ENCODE measurements at places on chromosomes 4 and X.

- DNase-seq, result no peak
Measured at GRCh38 chr4:10007436-10007740, 13.9 kb downstream of the SLC2A9 start.

DNA sequence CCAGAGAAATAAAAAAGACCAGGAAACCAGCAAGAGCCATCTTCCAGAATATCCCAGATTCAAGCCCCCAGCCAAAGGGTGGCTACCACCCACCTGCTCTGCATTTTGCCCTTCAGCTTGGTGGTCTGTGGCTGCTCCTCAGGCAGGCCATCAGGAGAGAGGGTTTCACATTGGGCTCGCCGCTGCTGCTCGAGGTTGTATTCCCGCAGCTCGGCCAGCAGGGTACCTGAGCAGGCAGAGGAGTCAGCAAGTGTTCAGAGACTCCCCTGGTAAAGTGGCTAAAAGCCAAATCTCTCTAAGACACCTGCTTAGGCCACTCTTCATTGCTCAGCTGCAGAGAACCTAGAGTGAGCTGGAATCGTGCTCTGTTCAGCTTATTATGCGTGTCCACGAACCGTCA lies 110.8 kb upstream of the HSD17B10 start:
- no peak for DNase-seq

DNA sequence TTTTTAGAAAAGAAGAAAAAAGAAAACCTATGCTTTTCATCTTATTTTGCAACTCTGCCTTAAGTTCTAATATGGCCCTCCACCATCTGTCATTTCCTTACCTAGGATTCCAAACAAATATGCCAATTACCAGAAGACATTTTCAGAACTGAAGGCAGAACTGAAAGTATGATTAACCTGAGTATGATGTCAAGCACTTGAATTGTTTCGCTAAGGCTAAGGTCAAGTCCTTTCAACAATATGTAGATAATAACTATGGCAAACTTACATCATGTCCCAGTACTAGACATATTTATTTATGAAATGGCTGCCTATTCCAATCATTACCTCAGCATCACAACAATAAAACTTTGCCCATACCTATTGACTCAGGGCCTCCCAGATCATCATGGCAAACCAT lies 91.0 kb downstream of the OR13H1 start:
- DNase-seq, result no peak

DNA sequence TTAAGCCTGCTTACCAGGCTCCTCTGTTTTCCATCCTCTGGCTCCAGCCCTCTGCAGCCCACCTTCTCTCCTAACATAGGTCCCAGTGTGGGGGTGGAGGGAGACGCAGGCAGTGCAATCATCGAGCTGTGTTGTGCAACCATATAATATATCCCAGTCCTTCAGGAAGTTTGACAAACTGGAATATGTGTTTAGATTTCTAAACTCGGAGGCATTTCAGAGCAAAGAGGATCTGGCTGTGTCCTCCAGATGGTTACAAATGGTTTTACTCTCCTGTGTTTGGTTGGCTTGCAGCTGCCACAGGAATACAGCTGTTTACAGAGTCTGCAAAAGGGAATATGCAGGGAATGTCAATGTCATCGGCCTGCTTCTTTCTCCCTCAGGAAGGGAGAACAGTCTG lies 195.3 kb upstream of the LNX1 start:
- no peak for DNase-seq

DNA sequence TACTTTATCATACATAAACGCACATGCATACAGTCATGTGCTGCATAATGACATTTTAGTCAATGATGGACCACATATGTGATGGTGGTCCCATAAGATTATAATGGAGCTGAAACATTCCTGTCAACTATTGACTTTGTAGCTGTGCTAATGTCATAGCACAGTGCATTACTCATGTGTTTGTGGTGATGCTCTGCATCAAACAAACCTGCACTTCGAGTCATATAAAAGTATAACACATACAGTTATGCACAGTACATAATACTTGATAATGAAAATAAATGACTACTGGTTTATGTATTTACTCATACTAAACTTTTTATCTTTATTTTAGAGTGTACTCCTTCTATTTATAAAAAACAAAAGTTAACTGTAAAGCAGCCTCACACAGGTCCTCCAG lies 60.5 kb upstream of the MCUB start:
- no peak for DNase-seq

Measured in stimulated activated CD8-positive, alpha-beta memory T cell treated with anti-CD3 and anti-CD28 coated beads, Interleukin-15, amount 100 ng/mL, for 24 hours (primary cell).